ENCODE measurements at places on chromosomes 12 and 14. TPM values are rescaled to one million over a fixed set of nuclear protein-coding genes. Genes with fewer than 3 reads are reported as not detected.

GRCh38 chr12:89817501-89818226, 109.0 kb upstream of the ATP2B1 start:
- H3K4me1 ChIP-seq: no peaks in the 10 kb centered on the region
- no peak for DNase-seq
- H3K27me3 ChIP-seq: no peaks in the 10 kb centered on the region
- H3K27ac ChIP-seq: no peak overlapping the region
- no peak overlapping the region for H3K4me3 ChIP-seq

- no peaks in the 10 kb centered on the region for H3K27me3 ChIP-seq
- H3K36me3 ChIP-seq: no peaks in the 10 kb centered on the region
- no peak overlapping the region for H3K27ac ChIP-seq
- H3K4me1 ChIP-seq: no peaks in the 10 kb centered on the region
- DNase-seq: no peak
- no peak overlapping the region for H3K4me3 ChIP-seq
Measured at GRCh38 chr12:75599061-75599460, 87.7 kb upstream of the KRR1 start.

DNA sequence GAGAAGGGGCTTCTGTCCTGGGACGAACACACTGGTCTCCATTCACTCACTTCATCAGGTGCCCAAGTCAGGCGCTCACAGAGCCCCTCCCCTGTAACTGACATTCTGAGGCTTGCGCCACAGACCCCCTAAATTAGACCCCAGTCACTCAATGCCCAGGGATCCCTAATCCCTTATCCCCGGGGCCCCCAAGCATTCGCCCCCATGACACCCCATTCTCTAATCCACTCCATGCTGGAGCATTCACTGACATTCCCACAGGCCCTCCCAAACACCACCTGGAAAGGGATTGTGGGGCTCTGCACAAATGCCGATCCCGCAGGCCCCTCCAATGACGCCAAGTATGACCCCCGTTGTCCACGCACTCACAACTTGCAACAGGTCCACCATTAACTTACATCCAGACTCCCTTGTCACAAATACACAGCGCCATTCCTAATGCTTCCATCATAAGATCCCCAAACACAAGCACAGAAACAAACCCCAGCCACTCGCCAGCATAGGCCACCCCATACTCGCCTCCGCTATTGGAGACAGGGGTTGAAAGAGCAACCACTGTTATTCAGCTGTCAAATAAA, 1.5 kb downstream of the ZNF605 start:
- no peak for DNase-seq
- H3K4me3 ChIP-seq: no peak overlapping the region
- no peaks in the 10 kb centered on the region for H3K27me3 ChIP-seq
- H3K4me1 ChIP-seq: peaks cover 18% of the 10 kb centered on the region
- no peak overlapping the region for H3K27ac ChIP-seq

TMTC1 gene
- 41.1 TPM for total RNA-seq

Measured in adrenal gland (tissue), 19 donors.